GM03348 (cell line): ENCODE measurements at places on chromosomes 16 and 17.

- no peak for DNase-seq
Observed at GRCh38 chr16:57575468-57576277, 33.2 kb downstream of the ADGRG5 start.

DNA sequence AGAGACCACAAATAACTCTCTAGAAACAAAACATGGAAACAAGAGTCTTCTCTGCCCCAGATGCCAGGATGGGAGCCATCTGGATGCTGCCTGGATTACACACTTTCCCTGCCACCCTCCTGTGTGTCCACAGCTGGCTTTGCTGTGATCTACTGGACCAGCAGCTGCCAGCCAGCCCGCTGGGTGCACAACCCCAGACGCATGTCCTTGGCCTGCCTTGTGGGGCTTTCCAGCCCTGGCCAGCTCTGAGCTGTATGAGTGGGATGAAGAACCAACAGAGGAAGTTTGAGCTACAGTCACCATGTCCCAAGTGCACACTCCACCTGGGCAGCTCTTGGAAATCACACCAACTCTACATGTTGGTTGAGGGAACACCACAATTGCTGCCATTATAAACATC is 57.0 kb upstream of the TNRC6C start:
- DNase-seq = no peak

- peak; percentile 68 for DNase-seq
Observed at GRCh38 chr16:29852654-29853053, 10.4 kb downstream of the CDIPT start.

- DNase-seq = no peak
Observed at GRCh38 chr17:17748179-17748578, 66.9 kb downstream of the RAI1 start.

DNA sequence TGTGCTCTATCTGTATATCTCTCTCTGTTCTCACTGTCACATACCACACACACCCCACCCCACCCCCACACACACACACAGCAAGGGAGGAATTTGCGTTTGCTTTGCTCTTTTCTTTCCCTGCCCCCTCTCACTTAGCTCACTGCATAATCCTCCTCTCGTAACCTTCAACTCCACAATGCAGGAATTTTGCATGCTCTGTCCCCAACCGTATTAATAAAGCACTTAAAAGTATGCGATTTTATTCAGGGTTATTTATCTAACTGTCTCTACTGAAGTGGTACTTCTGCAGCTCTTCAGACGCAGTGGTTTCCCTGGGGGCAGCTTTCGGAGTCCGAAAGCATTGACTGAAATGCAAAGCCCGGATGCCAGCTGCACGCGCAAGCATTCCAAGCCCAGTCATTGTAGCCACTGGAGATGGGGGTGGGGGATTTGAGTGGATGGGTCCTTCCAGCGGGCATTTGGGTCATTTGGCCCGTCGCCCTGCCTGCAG is 105.4 kb upstream of the RBFOX1 start:
- no peak for DNase-seq

DNA sequence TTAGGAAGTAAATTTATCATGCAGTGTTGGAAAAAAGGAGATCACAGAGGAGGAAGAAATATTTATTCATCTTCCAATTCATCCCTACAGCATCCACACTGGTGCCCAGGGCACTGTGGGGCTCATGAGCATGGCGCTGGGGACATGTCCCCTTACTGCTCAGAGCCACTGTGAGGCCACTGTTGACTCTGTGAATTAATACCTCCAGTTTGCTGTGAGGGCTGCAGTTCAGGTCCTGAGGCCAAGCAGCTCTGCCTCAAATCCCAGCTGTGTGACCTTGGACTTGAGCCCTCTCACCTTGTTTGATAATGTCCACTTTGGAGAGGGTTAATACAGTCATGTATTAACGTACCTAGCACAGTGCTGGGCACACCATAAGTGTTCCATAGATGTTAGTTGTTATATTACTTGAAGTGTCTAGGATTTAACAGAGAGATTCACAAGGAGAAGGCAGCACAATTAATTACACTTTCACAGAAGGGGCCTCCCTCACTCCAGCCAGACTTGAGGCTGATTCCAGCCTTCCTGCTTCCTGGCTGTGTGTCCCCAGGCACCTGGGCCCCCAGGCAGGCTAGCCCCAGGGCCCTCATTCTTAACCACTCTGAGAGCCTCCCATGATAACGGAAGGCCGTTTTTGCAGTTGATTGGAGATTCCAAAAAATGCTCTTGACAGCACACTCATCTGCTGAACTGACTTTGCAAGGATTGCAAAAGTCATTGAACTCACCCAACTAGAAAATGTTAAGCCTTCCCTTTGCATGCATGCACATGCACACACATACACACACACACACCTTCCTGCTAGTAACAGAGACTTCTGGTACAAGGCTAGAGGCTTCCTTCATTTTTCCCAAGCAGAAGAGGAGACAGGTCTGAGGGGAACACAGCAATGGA is 29.4 kb downstream of the KATNIP start:
- no peak for DNase-seq

DNA sequence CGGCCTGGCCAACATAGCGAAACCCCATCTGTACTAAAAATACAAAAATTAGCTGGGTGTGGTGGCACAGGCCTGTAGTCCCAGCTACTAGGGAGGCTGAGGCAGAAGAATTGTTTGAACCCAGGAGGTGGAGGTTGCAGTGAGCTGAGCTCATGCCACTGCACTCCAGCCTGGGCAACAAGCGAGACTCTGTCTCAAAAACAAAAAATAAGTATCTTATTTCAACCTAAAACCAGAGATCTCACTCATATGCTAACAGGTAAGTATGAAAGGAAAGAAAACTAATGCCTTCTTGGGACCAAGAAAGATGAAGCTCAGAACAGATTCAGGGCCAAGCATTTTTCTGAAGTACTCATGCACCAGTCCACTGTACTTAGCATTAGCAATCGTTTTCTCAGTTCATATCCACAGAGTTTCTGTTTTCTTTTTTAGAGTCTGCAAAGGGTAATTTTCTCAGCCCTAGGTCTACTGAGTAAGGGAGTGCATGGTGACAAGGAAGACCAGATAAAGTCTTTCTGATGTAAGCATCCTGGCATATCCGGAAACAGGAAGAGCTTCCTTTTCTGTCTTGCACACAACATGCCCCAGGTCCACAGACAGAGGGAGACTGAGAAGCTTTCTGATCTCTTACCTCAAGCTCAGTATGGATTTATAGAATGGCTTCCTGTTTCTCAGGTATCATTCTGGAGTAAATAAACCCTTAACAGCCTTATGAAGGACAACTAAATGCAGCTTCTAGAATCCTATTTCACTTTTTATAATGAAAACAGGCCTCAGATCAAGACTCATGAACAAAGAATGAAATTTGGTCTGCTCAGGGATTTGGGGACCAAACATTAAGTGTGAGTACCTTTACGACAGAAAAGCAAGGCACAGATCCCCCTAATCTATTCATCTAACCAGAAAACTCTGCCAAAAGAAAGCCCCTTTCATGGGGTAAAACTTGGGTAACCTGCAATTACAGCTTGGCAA is 38.7 kb upstream of the FOXJ1 start:
- DNase-seq = no peak

- peak; percentile 43 for DNase-seq
Observed at GRCh38 chr16:85136702-85137322, 24.5 kb upstream of the CIBAR2 start.

GRCh38 chr17:12227547-12227946 is 206.9 kb downstream of the MAP2K4 start:
- DNase-seq = no peak

DNA sequence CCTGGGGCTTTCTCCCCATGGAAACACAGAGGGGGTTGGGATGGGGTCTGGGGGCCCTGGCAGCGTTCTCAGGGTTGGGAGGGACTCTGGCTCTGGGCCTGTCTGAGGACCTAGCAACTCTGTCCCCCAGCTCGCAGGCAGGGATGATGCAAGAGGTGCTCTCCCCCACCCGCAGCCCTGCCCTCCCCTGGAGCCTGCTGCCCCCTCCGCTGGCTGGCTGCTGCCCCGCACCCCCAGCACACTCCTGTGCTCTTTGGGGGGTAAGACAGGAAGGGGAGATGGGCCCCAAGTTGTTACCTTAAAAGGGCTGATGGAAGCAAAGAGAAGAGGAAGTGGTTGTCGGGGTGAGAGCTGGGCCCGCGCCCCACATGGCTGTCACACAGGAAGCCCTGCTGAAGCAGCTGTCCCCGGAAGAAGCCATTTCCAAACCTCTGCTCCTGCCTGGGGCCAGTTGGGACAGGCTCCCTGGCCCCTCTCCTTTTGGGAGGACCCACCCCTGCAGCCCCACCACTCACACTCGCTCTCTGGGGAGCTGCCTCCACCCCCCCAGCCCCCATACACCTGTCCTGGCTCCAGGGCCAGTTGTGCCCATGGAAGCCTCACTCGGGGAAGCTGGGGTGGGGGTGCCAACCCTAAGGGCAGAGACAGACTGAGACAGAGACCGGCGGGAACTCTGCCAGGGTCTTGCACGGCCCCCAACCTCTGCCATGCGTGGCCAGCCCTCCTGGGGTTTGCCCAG is 2.5 kb downstream of the CORO1A start:
- no peak for DNase-seq

DNA sequence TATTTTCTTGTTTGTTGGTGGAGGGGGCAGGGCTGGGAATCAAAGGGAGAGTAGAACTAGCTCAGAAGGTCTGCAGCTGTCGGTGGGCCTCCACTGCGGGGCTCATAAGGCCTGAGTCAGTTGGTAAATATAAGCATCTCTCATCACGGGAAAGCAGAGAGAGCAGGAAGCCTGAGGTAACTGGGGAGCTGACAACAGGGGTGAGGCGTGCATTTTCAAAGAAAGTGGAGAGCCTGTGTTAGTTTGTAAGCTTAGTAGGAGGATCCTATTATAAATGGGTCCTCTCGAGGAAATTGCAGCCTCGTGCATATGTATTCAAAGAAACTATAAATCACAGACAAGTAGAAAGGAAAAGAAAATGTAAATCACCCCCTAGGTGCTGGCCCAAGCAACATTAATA is 221.0 kb upstream of the CDH13 start:
- DNase-seq = no peak

DNA sequence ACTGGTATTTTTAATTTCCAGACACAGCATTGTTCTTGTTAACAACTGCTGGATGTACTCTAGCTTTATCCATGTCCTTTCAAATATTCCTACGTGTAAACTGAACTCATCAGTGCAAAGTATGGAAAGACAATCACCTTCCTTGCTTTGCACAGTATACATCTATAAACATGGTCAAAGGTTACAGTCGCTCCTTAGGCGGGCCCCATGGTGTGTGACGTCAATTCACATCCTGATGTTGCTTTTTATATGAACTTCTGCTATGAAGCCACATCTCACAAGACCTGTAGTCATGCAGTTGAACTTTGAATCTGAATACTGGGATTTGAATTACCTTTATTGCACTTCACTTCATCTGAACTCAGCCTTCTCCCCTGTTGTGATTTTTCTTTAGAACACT is 447.6 kb upstream of the PSMD7 start:
- DNase-seq = no peak

DNA sequence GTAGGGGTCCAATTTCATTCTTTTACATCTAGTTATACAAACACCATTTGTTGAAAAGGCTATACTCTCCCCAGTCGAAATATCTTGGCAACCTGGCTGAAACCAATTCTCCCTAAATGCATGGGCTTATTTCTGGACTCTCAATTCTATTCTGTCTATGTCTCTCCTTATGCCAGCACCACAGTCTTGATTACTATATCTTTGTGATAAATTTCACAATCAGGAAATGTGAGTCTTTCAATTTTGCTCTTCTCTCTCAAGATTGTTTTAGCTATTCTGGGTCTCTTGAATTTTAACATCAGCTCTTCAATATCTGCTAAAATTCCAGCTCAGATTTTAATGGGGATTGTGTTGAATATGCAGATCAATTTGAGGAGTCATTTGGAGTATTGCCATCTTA is 5.9 kb upstream of the TRIM25 start:
- DNase-seq = no peak

GRCh38 chr17:34464812-34465211 is 101.8 kb upstream of the CCL1 start:
- no peak for DNase-seq

DNA sequence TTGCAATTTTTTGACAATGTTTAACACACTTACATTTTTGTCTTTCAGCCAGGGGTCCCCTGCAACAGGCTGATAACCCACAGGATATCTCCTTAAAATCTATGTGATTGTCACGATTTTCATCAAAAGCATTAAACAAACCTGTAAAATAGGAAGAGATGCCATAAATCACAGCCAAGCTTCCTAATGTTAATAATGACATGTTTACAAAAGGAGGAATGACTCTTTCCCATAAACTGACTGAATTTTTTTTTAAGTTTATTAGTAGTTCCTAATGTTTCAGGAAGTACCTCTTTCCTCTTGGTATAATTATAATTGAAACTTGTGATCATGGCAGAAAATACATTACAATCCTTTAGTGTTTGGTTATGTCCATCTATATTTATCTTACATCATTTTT is 119.6 kb downstream of the CA4 start:
- no peak for DNase-seq

DNA sequence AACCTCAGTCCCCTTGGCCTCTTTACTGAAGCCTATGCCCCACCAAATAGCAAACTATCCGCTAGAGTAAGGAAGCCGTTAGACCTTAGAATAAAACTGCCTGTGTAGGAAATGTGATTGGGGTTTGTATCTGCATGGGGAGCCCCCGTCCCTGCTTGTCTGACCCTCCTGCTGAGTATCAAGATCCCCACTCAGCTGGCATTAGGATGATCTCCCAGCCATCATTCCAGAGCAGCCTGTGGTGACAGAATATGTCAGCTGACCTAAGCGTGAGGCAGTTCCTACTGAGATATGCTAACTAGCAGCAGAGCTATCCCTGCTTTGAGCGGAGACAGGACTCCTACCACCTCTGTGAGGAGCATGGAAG is 645 bp upstream of the GFOD2 start:
- peak; percentile 70 for DNase-seq

- DNase-seq = no peak
Observed at GRCh38 chr17:73521376-73521775, 122.9 kb downstream of the SDK2 start.

- DNase-seq = no peak
Observed at GRCh38 chr17:72691017-72691416, 401.5 kb downstream of the SLC39A11 start.

DNA sequence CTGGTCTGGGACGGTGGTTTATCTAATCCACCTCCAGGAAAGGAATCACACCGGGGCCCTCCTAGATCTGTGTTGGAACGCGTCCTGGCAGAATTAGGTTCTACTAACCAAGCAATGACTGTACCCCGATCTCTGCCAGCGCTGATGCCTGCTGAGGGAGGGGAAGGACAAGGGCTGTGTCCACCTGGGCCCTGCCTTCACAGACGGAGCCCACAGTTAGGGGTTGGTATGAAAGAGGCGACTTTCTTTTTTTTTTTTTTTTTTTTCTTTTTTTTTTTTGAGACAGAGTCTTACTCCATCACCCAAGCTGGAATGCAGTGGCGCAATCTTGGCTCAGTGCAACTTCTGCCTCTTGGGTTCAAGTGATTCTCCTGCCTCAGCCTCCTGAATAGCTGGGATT is 9.9 kb upstream of the KRT19 start:
- no peak for DNase-seq

DNA sequence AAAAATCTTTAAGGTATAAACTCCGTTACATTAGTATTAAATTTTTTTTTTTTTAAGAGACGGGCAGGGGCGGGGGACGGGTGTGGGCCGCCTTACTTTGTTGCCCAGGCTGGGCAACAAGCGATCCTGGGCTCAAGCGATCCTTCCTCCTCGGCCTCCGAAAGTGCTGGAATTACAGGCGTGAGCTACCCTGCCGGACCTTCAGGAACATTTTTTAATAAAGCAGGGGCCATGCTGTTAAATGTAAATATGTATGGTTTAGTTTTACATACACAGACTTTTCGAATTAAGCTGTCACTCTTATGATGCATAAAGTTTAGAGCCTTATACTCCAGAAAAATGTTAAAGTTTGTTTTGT is 2.4 kb downstream of the PPM1D start:
- no peak for DNase-seq
